ENCODE measurements at places on chromosomes 1 and 21. TPM values are rescaled to one million over a fixed set of nuclear protein-coding genes. Genes with fewer than 3 reads are reported as not detected.

The HES2 gene
- 0.02 TPM for polyA plus RNA-seq

The CAPN8 gene
- polyA plus RNA-seq = not detected

The MPL gene
- not detected for polyA plus RNA-seq

The PTPN22 gene
- 14.3 TPM for polyA plus RNA-seq

The ELF3 gene
- polyA plus RNA-seq = 0.24 TPM

The ZNF670 gene
- polyA plus RNA-seq = 2.1 TPM

The S100B gene
- 9.7 TPM for polyA plus RNA-seq

The ROR1 gene
- 0.61 TPM for polyA plus RNA-seq

The CD58 gene
- 17.0 TPM for polyA plus RNA-seq

The DCDC2B gene
- polyA plus RNA-seq = not detected

The FAM3B gene
- 1.4 TPM for polyA plus RNA-seq

The LCE1F gene
- polyA plus RNA-seq = not detected

The SMIM12 gene
- polyA plus RNA-seq = 15.3 TPM

The TIMM17A gene
- polyA plus RNA-seq = 38.3 TPM

The LENEP gene
- polyA plus RNA-seq = not detected

The HTR1D gene
- not detected for polyA plus RNA-seq

The AMY1A gene
- not detected for polyA plus RNA-seq

The TCHH gene
- 0.99 TPM for polyA plus RNA-seq

The MANEAL gene
- polyA plus RNA-seq = 1.4 TPM

The KIFAP3 gene
- 5.1 TPM for polyA plus RNA-seq

The RNU1-3 gene
- not detected for polyA plus RNA-seq

The DMRTA2 gene
- polyA plus RNA-seq = 0.15 TPM

The S100A1 gene
- 39.7 TPM for polyA plus RNA-seq

The GSTM1 gene
- 74.4 TPM for polyA plus RNA-seq

The FAM167B gene
- 2.3 TPM for polyA plus RNA-seq

The GPR153 gene
- 2.1 TPM for polyA plus RNA-seq

The GNG12 gene
- 36.5 TPM for polyA plus RNA-seq

The ATP1A4 gene
- 0.93 TPM for polyA plus RNA-seq

The SHE gene
- polyA plus RNA-seq = 20.5 TPM

The TNFAIP8L2 gene
- polyA plus RNA-seq = 63.4 TPM

The IL10 gene
- polyA plus RNA-seq = 5.7 TPM

The LYPD8 gene
- 0.16 TPM for polyA plus RNA-seq

The RAB42 gene
- 9.0 TPM for polyA plus RNA-seq

The RNF186 gene
- not detected for polyA plus RNA-seq

The LAX1 gene
- polyA plus RNA-seq = 1.7 TPM

The MFAP2 gene
- 3.9 TPM for polyA plus RNA-seq

The PDC gene
- polyA plus RNA-seq = not detected

The TSTD1 gene
- polyA plus RNA-seq = 94.2 TPM

The COL8A2 gene
- polyA plus RNA-seq = 5.9 TPM

The PLEKHN1 gene
- 0.63 TPM for polyA plus RNA-seq

The FCAMR gene
- polyA plus RNA-seq = 0.38 TPM

The TNFRSF4 gene
- 14.7 TPM for polyA plus RNA-seq
